ENCODE measurements at places on chromosomes 2 and 18.

DNA sequence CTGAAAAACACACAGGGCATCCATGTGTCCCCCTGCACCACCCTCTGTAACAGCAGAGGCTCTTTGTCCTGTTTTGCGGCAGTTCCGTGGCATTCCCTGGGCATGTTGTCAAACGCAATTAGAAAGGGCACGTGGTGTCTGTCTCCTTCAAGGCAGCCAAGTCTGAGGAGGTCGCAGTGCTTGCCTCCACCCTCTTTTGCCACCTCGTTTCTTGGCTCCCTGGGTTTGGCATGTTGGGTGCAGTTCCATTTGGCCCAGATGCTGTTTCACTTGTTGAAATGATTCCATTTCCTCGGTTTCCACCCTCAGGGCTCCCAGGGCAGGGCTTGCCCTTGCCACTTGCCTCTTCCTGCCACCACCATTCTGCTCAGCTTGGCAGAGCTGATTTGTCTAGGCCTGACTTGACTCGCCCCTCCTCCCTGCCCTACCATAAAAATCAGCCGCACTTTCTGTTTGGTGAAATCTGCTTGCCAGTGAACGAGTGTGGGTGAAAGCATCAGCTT, 12.4 kb downstream of the CCL20 start:
- DNase-seq, result no peak

GRCh38 chr2:10033251-10034006, 9.9 kb upstream of the KLF11 start:
- no peak for DNase-seq

DNA sequence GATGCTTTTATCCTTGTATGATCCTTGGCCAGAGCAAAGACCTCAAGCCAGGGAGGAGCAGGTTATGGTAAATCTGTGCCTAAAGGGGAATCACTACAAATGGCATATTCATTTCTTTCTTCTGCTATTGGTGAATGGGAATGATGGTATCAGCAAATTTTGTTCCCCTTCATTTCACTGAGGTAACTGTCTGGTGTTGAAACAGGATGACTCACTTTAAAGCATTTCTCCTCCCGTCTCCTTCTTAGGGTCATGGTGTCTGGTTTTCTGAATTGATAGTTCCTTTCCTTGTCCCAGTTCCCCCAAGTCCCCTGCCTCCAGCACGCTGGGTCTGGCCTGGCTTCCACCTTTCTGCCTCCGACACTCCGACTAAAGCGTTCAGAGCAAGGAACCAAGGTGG, 109.2 kb downstream of the MREG start:
- no peak for DNase-seq

- DNase-seq, result peak; percentile 24
Observed at GRCh38 chr2:10546975-10547391, 98.9 kb upstream of the ODC1 start.

DNA sequence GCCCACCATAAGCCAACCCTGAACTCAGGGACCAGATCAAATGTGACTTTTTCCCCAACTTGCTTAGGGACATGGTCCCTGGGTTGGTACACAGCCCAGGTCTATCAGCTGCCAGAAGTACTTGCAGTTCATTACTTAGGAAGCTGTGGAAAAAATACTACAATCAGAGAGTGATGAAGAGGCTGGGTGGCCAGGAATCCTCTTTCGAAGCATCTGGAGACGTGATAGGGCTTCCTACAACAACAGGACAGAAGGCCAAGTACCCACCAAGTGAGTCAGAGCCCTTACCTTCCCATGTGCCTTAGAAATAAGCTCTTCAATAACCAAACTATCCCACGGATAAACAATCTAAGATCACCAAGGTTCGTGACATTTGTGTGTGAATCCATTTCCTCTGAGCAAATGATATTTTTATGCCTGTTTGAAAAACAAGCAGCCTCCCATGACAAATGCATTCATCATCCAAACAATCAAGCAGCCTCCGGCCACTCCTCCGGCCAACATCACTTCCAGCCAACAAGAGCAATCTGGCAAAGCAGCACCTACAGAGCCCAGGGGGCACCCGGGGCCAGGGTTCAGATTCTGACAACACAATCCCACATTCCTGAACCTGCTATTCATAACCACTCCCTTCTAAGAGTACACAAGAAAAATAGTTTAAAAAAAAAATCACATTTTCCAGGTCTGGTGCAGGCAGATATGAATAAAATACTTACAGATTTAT, 26.4 kb downstream of the TBC1D8 start:
- DNase-seq, result peak; percentile 97

DNA sequence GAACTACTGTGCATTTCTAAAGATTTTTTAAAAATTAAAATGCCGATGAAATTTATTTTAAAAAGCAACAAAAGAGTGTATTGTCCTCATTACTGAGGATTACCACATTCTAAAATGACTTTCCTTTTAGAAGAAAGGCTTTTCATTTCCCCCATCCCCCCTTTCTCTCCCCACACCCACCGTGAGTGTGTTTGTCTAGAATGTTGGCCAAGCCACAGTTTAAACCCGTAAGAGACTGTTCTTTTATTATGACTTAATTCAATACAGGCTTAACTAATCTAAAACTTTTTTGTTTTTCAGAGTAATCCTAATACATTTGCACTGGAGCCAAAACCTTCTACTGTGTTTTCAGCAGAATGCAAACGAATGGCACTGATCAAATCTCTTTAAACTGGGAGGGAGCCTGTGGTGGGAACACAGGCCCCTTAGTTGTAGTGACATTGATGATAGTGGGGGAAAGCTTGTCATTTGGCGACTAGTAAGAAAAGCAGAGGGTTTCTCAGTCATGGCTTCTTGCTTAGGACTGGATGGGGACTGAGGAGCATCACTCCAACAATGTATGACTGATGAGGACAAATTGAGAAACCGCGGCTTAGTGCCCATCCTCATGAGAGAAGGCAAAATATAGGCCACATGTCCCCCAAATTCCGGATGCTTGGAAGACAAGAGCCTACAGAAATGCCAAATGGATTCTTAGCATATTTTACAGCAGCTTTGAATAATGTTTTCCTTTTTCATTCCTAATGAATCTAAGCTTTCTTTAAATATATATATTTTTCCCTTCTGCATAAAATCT, 154.0 kb upstream of the SMIM21 start:
- peak; percentile 1 for DNase-seq

- no peak for DNase-seq
Observed at GRCh38 chr2:216789081-216789480, 70.8 kb downstream of the TNP1 start.

DNA sequence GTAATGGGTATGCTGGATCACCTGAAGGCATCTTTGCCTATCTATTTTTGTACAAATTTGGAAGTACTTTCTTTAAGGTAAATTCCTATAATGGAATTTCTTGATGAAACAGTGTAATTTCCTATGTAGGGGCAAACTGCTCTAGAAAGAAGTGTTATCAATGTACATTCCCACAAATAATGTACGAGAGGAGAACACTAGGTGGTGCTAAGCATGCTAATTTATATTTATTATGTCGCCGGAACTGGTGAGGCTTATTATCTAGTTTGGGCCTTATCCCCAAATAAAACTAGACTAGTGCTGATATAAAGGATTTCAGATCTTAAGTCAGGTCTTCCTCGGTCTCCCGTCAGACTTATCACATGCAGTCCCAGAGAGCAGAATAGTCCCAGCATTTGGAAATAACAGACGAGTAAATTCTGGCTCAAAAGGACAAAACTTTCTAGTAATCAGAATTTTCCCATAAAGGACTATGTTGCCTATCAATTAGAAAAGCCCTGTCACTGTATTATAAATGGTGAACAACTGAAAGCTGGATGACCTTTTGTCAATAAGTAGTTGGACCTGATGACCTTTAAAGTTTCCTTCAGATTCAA, 86.9 kb upstream of the RBBP8 start:
- DNase-seq, result no peak

DNA sequence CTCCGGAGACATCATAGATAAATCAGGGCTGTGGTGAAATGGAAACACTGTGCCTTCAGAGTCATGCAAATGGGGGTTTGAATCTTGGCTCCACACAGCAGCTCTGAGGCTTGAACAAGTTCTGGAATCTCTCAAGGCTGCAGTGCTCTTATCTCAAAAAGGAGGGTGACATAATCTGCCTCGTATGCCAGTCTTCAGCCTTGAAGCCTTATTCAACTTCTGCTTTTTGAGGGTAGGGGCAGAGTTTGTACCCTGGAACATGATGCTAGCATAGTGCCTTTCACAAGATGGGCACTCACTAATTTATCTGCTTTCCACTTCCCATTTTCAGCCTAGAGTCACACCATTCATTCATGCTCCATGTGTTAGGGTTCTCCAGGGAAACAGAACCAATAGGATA, 42.3 kb downstream of the GATA6 start:
- no peak for DNase-seq

GRCh38 chr2:86821842-86822241, 31.1 kb upstream of the CD8A start:
- no peak for DNase-seq

GRCh38 chr2:113255140-113256070, 23.3 kb downstream of the PAX8 start:
- no peak for DNase-seq

GRCh38 chr2:69964353-69964841, 3.0 kb upstream of the ASPRV1 start:
- DNase-seq, result no peak

DNA sequence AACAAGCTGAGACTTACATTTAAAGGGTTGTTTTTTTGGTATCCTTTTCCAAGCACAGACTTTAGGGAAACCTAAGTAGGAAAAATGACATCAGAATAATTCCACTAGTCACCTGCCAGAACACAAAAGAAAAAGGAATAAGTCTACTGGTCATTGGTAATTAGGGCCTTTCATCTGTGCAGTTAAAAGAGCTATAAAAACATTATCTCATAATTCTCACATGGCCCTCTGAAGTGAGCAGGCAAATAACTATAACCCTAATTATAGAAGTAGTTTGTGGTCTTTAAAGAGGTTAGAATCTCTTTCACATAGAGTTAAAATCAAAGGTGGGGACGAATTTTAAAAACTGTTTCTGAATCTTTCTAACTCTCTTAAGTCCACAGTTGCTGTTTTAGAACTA, 111.1 kb upstream of the B3GNT2 start:
- no peak for DNase-seq

DNA sequence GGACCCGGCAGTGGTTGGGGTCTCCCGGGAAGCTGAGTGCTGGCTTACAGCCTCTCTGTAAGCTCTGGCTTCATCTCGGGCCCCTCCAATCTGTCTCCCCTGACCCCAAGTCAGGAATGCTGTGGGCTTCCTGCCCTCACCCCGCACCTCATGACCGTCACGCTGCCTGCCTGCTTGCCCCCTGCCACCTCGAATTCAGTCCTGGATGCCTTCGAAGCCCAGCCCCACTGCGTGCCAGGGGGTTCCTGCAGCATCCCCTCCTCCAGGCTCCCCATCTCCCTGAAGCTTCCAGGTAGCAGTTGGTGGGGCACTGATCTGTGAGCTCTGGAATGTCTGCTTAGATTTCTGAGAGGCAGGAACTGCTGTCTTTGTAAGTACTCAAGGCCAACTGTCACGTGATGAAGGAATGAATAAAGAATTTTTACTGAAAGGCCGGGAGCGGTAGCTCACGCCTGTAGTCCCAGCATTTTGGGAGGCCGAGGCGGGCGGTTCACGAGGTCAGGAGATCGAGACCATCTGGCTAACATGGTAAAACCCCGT, 6.5 kb downstream of the CLHC1 start:
- DNase-seq, result no peak
